Fibroblast of lung (primary cell): ENCODE measurements at places on chromosomes 5 and 9. TPM values are rescaled to one million over a fixed set of nuclear protein-coding genes. Genes with fewer than 3 reads are reported as not detected.
A peak's percentile ranks its signal among the peaks of the same experiment; 100 is the strongest.

GRCh38 chr9:35177520-35177919, 15.7 kb downstream of the UNC13B start:
- DNase-seq = no peak

The PRSS3 gene
- polyA plus RNA-seq = 2.9 and 11.4 TPM in 2 replicates

- DNase-seq = peak; percentile 97
Measured at GRCh38 chr9:69180670-69181069, 6.6 kb downstream of the TJP2 start.

DNA sequence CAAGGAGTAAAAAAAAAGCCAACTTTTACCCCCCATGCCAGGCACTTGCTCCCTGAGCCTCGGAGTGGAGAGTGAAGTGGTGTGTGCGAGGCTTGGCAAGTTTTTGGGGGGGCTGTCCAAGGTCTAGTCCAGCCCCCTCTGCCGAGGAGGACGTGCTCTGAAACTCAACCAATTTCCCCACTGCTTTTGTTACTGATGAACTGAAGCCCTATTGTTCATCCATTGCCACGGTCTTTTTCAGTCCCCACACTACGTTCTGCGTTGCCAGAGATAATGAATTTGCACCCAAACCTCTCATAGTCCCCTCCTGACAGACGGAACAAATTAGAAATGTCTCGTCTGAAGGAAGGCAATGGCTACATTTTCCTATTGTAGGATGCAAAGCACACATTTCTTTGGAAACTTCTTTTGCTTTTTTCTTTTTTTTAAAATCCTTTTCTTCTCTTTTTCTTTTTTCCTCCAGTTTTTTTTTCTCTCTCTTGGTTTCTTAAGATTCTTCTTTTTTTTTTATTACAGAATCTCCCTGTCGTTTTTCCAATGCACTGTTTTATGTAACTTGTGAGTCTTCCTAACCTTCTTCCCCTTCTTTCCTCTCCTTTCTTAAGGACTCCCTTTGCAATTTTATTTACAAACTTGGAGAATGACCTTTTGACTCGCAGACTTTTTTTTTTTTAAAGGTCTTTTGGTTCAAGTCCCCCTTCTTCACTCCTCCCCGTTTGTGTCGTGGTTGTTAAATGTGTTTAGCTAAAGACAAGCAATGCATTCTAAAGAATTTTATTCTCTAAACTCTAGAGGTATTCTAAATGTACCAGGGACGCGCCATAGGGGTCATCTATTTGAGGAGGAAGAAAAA, 209.5 kb downstream of the MEF2C start:
- peak; percentile 91 for DNase-seq
